ENCODE measurements at places on chromosomes 13 and 19.

GRCh38 chr13:113660066-113660465, 2.1 kb upstream of the ATP4B start:
- no peak for DNase-seq

DNA sequence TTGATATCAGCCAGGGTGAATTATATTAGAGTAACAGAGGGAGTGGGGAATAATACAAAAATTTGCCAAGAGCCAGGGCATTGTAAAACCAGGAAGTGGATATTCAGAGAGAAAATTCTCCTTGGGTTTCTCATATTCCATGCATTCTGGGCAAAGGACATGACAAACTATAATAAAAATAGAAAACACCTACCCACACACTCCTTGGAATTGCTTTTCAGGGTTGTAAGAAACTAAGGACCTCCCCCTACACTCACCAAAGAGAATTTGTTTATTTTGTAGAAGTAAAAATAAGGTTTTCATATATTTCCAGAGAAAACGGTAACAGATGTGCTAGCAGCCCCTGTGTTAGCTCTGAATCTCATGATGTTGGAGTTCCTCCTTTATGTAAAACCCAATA, 649.6 kb downstream of the SLITRK1 start:
- DNase-seq, result no peak

- no peak for DNase-seq
Measured at GRCh38 chr13:90519157-90519556, 828.3 kb upstream of the MIR17HG start.

GRCh38 chr19:18045307-18046050, 37.5 kb downstream of the ARRDC2 start:
- no peak for DNase-seq

- no peak for DNase-seq
Measured at GRCh38 chr19:1027650-1028061, 1.2 kb downstream of the CNN2 start.

DNA sequence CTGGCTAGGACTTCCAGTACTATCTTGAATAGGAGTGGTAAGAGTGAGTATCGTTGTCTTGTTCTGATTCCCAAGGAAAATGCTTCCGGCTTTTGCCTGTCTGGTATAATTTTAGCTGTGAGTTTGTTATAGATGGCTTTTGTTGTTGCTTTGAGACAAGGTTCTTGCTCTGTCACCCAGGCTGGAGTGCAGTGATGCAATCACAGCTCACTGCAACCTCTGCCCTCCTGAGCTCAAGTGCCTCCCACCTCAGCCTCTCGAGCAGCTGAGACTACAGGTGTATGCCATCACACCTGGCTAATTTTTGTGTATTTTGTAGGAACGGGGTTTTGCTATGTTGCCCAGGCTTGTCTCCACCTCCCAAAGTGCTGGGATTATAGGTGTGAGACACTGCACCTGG, 6.1 kb upstream of the ZNF543 start:
- no peak for DNase-seq

DNA sequence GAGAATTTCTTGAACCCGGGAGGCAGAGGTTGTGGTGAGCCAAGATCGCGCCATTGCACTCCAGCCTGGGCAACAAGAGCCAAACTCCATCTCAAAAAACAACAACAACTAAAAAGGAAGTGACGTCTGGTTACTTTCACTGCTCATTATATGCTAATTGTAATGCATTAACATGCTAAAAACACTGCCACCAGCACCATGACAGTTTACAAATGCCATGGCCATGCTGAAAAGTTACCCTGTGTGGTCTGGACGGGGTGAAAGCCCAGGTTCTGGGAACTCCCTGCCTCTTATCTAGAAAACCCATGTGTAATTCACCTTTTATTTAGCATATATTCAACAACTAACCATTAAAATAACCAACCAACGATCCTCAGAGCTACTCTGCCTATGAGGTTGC, 28.1 kb downstream of the CPT1C start:
- DNase-seq, result no peak

DNA sequence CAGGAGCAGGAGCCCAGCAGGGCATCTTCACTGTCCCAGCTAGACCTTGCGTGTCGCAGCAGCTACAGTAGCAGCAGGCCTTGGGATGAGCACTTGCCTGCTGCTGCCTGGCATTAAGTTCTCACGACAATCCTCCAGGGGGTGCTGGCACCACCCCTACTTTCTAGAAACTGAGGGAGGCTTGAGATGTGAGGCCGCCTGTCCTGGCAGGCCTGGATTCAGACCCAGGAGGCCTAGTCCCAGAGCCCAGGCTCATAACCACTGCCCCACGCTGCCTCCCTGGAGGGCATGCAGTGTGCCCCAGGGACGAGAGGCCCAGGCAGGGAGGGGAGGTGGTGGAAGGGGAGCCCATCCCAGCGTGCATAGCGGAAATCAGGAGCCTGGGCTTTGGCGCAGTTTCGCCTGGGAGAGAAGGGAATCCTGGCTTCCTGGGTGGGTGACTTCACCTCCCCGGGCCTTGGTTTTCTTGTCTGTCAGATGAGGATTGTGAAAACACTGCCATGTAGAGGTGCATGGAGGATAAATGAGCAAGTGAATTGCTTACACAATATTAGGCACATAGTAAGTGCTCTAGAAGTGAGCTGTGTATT, 26.1 kb downstream of the PPP5C start:
- no peak for DNase-seq

- no peak for DNase-seq
Measured at GRCh38 chr13:23684647-23685046, 114.4 kb downstream of the TNFRSF19 start.

GRCh38 chr13:113140677-113141600, 17.5 kb upstream of the PROZ start:
- no peak for DNase-seq

DNA sequence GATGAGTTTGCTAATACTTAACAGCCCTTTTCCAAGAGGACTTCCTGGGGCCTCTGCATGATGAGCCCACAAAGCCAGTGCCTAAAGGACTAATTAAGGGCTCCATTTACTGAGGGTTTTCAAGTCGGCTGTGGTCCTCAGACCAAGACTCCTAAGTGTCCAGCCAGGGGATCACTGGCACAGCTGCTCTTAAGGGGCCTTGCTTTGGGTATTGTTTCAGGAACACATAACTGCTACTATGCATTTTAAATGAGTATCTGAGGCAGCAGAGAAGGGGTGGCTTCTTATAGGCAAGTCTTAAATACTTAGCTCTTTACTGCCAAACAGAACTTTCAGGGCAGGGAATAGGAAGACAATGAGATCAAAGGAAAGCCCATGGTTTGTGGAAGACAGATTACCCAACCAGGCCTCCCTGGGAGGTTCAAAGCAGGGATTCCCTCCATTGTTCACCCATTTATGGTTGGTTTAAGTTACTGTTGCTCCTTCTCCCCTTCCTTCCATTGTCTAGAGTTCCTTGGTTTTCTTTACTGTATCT, 61.9 kb downstream of the TNFRSF19 start:
- no peak for DNase-seq

- DNase-seq, result peak; percentile 57
Measured at GRCh38 chr19:36113894-36114720, 568 bp downstream of the POLR2I start.

DNA sequence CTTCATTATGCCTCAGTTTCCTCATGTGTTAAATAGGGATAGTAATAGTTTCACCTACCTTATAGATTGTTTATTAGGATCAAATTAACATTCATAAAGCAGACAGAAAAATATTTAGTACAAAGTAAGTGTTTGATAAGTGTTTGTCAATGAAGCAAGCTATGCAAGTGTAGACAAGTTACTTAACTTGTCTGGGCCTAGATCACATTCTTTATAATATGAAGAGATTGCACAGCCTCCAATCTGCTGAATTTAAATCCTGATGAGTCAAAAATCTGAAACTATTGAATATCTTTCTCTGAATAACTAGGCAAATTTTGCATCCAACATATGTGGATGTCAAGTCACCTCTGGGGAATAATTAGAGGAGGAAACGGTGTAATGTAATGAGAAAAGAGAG, 170.5 kb downstream of the MZT1 start:
- no peak for DNase-seq

GRCh38 chr13:43676320-43676719, 110.5 kb downstream of the ENOX1 start:
- no peak for DNase-seq

GRCh38 chr19:45568732-45569131, 15.9 kb downstream of the OPA3 start:
- DNase-seq, result no peak

GRCh38 chr19:36182612-36183244, 30.5 kb upstream of the COX7A1 start:
- no peak for DNase-seq

DNA sequence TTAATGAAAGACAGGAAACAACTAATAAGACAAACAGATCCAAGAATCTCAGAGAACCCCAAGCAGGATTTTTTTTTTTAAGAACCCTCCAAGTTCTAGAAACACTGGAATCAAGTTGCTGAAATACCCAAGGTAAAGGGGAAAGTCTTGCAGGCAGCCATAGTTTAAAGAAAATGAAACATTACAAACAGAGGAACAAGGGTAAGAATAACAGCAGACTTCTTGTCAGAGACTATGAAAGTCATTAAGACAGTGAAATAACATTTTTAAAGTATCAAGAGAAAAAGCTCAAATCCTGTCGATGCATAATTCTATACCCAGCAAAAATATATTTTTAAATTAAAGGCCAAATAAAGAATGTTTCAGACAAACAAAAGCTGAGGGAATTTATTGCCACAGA, 67.1 kb downstream of the WASF3 start:
- no peak for DNase-seq

- no peak for DNase-seq
Measured at GRCh38 chr13:89199138-89199537, 1528.0 kb downstream of the SLITRK5 start.

DNA sequence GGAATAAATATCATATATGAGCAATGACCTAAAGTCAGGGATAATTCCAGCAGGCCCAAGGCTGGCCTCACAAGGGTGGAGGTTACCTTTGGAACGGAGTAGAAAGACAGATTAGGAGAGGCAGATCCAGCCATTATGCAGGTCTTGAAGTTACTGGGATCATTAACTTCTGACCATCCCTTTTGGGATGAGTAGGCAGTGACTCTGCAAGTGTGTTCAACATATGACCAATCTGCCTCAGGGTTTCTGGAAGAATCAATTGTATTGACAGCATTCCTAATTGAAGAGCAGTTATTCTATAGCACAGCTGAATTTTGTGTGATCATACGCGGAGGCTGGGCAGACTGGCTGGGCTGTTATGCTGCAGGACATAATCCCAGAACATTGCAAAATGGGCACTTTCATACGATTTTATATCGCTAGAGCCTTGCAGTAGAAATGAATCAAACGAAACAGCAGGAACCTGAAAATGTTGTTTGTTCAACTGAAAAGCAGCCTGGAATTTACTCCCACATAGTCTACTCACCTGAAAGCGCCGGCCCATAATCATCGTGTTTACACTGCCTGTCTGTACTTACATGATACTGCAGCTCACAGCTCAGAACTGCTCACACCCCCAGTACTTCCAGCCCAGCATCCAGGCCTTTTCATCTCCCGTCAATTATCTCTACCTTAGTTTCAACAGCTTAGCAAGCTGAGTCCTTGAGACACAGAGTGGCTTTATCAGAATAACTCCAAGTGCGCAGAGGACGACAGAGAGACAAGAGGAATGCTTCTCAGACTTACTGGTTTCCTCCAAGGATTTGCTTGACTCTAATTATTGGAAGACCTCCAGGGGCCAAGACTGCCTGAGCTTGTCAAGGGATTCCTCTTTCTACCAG, 556.1 kb downstream of the EFNB2 start:
- DNase-seq, result no peak

DNA sequence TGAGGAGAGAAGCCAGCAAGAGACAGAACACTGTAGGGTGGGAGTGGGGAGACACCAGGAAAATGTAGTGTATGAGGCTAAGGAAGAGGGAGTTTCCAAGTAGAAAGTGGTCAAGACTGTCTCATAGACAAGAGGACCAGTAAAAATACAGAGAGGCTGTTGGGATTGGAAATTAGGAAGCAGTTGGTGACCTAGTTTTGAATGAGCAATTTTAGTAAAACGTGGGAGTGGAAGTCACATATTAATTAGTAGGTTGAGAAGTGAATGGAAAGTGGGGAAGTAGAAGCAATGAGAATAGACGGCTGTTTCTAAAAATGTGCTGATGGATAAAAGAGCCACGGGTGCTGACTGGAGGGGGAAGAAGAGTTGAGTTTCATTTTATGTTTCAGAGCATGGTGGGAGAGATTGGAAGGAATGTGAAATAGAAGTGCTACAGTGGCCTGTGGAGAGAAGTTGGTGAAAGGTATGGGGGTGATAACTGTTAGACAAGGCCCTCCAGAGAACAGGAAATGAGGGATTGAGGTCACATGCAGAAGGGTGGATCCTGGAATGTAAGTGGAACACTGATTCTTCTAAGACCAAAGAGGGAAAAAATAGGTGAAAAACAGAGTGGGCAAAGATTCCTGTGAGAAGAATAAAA, 247.3 kb downstream of the MTUS2 start:
- no peak for DNase-seq

GRCh38 chr13:24134231-24134630, 26.3 kb upstream of the SPATA13 start:
- no peak for DNase-seq

DNA sequence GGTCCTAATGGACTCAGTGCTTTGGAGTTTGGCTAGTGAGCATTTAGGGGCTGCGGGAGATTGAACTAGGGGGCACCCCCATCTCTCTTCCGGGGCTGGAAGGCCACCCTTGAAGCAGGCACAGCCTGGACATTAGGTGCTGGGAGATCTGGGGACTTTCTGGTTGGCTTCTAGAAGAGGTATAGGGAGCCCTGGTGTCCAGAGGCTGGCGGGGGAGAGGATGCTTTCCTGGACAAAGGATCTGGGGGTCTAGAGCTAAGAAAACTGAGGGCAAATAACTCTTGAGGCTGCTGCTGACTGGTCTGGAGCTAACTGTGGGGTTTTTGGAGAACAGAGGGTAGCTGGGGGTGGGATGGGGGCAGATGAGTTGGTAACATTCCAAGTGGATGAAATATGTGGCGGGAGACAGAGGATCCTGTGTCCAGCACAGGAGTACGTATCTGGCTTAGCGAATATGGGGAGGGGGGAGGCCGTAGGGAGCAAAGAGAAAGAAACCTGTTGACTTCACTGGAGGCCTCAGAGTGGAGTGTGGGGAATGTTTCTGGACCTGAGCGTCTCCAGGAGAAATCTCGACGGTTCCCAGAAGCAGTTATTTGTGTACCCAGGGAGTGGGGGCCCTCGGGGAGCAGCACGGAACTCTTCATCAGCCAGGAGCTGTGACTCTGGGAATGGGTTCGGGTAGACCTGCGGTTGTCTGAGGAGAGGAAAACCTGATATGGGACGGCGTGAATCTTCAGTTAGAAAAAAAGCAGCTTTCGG, 1.4 kb downstream of the HNRNPUL1 start:
- DNase-seq, result no peak

- DNase-seq, result peak; percentile 9
Measured at GRCh38 chr19:13804830-13805683, 9.8 kb downstream of the ZSWIM4 start.
